ENCODE measurements at places on chromosomes 5 and 9.
A peak's percentile ranks its signal among the peaks of the same experiment; 100 is the strongest.

- DNase-seq: no peak
Measured at GRCh38 chr5:76542887-76543690, 80.1 kb downstream of the F2RL2 start.

DNA sequence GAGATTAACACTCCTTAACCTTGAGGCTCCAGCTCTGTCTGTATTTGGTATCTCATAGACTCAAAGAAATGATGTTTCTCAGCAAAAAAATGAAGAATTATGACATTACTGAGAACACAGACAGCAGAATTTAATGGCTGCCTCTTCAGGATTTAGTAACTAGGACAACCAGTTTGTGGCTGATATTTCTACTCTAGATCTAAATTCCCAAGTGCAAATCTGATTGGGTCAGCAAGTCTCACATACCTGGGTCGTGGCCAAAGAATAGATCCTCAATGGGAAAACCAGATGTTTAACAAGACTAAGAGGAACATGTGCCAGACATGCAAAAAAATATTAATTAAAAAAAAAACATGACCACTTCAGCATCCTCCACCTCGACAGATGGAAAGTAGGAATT is 608.9 kb downstream of the DTWD2 start:
- DNase-seq: no peak

GRCh38 chr5:23507278-23507685 is at the start of gene PRDM9:
TSS of gene PRDM9 (plus strand) at chr5:23507609. CDS start at chr5:23509034, 1,425 bp downstream.
- DNase-seq: peak; percentile 59

GRCh38 chr9:104958751-104959150 is 30.8 kb upstream of the ABCA1 start:
- no peak for DNase-seq

- DNase-seq: no peak
Measured at GRCh38 chr5:118043531-118043930, 944.8 kb downstream of the DTWD2 start.

GRCh38 chr9:105308461-105309341 is 64.2 kb downstream of the SLC44A1 start:
- no peak for DNase-seq

Data from fibroblast of skin of abdomen (primary cell).